PC-3 (cell line): ENCODE measurements at places on chromosomes 2 and 18. TPM values are rescaled to one million over a fixed set of nuclear protein-coding genes. Genes with fewer than 3 reads are reported as not detected.

- DNase-seq = no peak
- H3K4me1 ChIP-seq = peaks cover 41% of the 10 kb centered on the region
- H3K27ac ChIP-seq = no peak overlapping the region
- no peaks in the 10 kb centered on the region for H3K27me3 ChIP-seq
Observed at GRCh38 chr2:200749631-200750322, 61.9 kb upstream of the BZW1 start.

- H3K27ac ChIP-seq = no peak overlapping the region
- H3K4me1 ChIP-seq = no peaks in the 10 kb centered on the region
- no peak for DNase-seq
- H3K36me3 ChIP-seq = no peaks in the 10 kb centered on the region
- no peak overlapping the region for H3K4me3 ChIP-seq
- no peaks in the 10 kb centered on the region for H3K27me3 ChIP-seq
Observed at GRCh38 chr2:229474125-229474524, 203.0 kb upstream of the PID1 start.

DNA sequence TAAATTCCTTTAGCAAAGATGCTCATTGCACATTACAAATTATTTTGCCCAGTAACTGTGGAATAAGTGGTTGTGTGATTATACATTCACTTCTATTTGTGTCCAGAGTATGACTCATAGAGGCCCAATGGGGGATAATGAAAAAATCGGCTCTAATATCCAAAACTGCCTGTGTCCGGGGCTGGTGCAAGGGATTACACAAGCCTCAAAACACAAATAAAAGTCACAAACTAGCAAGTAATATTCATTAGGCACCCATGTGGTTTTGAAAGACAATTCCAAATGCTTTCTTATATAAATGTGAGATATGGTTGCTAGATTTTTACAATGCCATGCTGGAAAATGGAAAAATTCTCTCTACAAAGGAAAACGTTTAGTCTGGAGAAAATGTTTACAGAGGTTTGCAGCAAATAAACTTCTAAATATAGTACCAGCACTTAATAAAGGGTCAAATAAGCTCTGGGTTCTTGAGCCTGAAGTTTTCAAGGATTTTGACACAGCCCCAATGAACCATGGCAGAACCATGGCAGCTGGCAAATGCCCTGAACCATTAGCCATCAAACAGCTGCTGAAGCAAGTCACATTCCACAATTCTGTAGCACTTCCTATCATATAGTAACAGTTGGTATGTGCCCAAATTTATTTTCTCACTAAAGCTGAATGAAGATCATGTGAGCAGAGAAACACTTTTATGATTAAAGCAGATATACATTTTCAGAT lies 40.5 kb downstream of the IRS1 start:
- peaks cover 22% of the 10 kb centered on the region for H3K36me3 ChIP-seq
- no peaks in the 10 kb centered on the region for H3K27me3 ChIP-seq
- H3K27ac ChIP-seq = peak overlapping the region; percentile 19
- peaks cover 51% of the 10 kb centered on the region for H3K4me1 ChIP-seq
- peak; percentile 44 for DNase-seq

The POU3F3 gene
- total RNA-seq = not detected in 2 replicates

The EFHD1 gene
- total RNA-seq = 0.07 TPM in 1 of 2 replicates, not detected in the other
